ENCODE measurements at places on chromosomes 12 and 14. TPM values are rescaled to one million over a fixed set of nuclear protein-coding genes. Genes with fewer than 3 reads are reported as not detected.
A peak's percentile ranks its signal among the peaks of the same experiment; 100 is the strongest.

GRCh38 chr12:66662179-66662578 is 16.7 kb downstream of the GRIP1 start:
- no peak for DNase-seq

DNA sequence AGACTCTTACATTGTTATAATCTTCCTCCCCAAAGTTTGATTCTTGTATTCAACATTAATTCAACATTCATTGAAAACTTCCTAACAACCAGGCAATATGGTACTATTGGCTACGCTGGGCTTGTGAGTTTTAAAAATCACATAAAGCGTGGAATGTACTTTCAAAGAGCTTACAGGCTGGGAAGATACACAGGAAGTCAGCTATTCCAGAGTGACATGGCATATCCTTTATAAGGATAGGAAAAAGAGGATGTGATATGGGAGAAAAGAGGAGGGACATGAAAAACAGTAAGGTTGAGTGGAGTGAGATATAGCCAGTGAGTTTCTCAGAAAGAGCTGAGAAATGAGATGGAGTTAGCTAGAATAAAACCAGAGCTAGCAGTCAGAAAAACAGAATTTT is 103.6 kb upstream of the ATF7IP start:
- no peak for DNase-seq

GRCh38 chr12:57430112-57430930 is 522 bp downstream of the R3HDM2 start:
- DNase-seq: peak; percentile 56

The ZDHHC22 gene
- not detected for polyA plus RNA-seq

The KRT6C gene
- not detected for polyA plus RNA-seq
